ENCODE measurements at places on chromosomes 11 and 22.

DNA sequence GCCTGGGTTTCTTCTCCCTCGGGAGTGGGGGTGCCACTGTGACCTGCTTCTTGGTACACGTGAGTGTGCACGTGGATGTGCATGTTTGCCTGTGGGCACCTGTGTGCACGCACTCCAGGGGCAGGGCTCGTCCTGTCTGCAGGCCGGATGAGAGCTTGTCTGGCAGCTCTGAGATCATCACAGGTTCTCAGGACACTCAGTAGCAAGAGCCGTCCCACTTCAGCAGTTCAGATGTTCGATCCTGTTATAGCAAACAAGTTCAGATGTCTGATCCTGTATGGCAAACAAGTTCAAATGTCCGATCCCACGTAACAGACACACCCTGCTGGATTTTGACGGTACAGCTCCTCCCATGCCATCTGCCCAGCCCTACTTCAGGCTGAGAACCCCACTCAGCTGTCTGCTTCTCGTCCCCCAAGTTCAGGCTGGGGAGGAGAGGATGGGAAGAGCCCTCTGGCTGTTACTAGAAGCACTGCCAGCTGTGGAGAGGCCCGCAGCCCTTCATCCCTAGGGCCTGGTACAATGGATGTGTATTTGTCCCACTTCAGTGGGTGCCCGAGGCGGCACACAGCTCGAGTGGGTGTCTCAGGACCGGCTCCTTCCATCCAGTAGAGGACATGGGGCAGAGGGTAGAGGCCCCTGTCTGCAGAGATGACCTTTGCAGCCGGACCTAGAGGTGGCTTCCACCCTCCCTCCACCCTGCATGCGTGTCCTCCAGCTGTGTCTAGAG, 1126.9 kb downstream of the BRD1 start:
- no peak for DNase-seq

- no peak for DNase-seq
These were observed 433.2 kb downstream of the SOX6 start for GRCh38 chr11:15923183-15923582.

DNA sequence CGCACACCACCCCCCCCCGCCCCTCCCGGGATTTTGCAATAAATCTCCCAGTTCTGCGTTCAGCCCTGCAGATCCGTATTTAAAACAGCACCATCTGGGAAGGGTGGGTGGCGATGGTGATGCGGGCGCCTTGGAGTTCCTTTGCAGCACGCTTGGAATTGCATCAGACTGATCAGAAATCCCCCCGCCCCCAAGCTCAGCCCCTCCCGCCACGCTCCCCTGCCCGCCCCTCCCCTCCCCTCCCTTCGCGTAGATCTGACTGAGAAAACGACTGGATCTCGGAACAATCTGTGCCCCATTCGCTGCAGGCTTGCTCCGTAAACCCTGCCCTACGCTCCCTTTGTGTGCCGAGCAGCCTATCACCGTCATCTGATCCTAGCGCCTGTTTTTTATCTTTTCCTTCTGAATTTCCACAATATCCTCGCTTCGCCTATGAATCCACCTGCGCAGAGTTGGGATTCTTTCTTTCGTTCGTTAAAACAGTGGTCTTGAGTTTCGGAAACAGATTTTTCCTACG, 18.1 kb upstream of the BDNF start:
- DNase-seq, result no peak

DNA sequence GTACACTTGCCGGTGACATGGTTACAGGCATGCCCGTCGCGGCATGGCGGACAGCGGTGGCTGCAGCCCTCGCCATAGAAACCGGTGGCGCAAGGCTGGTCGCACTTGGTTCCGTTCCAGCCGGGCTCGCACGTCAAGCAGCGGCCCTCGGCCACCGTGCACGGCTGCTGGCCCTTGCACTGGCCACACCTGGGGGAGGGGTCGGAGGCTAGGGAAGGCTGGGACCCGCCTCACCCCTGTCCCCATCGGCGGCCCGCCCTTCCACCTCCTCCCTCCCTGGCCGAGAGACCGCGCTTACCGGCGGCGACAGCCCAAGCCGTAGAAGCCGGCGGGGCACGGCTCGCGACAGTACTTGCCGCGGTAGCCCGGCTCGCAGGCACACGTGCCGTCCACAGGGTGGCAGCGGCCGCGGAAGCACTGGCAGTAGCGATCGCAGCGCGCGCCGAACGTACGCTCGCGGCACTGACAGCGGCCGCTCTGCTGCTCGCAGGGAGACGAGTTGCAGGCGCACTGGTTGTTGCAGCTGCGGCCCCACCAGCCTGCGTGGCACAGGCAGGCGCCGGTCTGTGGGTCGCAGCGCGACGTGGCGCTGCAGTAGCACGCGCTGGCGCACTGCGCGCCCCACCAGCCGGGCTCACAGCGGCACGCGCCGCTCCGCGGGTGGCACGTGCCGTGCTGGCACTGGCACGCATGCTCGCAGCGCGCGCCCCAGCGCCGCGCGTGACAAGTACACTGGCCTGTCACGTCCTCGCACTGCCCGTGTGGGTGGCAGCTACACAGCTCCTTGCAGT, 6.7 kb downstream of the SCARF2 start:
- DNase-seq, result peak; percentile 85

DNA sequence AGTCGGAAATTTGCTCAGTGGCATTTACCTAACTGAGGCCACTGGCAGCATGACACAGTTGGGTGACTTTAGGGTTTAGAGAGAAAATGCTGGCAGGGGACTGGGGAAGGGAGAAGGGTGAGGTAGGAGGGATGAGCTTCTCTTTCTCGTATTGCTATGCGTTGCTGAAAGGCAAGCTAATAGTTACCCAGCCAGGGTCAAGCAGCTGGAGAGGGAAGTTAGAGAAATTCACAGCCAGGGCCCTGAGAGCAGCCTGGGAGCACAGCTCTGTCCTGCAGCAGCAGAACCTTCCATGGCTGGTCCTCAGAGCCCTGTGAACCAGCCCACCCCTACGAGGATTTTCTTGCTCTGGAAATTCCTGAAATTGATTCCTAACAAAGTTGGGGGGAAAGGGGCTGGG, 679.6 kb downstream of the NTM start:
- no peak for DNase-seq

DNA sequence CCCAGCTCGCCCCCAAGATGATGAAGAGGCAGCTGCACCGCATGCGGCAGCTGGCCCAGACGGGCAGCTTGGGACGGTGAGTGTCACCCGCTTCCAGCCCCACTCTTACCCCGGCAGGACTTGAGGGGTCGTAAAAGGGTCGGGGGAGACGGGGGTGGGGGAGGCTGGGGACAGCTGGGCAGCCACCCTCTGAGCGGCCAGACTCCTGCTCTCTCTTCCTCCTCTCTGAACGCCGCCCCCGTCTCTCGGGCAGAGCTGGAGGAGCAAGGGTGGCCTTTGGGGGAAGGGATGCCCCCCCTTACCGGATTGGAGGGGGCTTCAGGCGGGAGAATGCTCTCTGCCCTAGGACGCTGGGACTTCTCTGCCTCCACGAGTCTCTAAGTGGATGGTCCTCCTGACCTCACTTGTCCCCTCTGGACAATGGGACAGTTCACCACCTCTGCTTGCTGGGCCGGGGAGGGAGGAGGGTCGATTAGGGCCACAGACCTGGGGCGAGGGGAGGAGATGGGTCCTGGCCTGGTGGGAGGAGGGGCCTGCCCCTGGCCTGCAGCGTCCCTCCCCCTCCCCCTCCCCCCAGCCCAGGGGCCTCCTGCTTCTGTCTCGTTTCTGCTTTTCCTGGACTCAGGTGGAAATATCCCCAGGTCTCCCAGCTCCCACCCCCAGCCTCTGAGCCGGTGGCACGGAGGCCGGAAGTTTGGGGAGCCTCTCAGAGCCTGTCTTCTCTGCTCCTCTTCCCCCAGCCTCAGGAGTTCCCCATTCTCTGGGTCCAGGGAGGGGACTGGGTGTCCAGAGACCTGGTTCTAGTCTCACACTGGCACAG, 512 bp downstream of the SH3BP1 start:
- DNase-seq, result no peak

GRCh38 chr22:33803371-33804282, 116.6 kb downstream of the LARGE1 start:
- DNase-seq, result no peak

- no peak for DNase-seq
These were observed 258.6 kb downstream of the METTL15 start for GRCh38 chr11:28366549-28367346.

- DNase-seq, result no peak
These were observed 43.0 kb upstream of the USP47 start for GRCh38 chr11:11798586-11799438.

- no peak for DNase-seq
These were observed 3.2 kb downstream of the SEZ6L start for GRCh38 chr22:26172389-26172990.

GRCh38 chr11:76805206-76805913, 22.2 kb downstream of the TSKU start:
- DNase-seq, result peak; percentile 79

- DNase-seq, result no peak
These were observed 3.4 kb upstream of the TMEM184B start for GRCh38 chr22:38276166-38276565.
